Posterior cingulate gyrus (tissue), 11 donors: ENCODE measurements at places on chromosomes 1 and 21.

- DNase-seq, result peak; percentile 55
Measured at GRCh38 chr1:2800664-2801045, 838 bp downstream of the TTC34 start.

- DNase-seq, result no peak
Measured at GRCh38 chr1:77057994-77058585, 161.1 kb downstream of the PIGK start.

- DNase-seq, result no peak
Measured at GRCh38 chr1:7941437-7941793, 776 bp upstream of the TNFRSF9 start.

DNA sequence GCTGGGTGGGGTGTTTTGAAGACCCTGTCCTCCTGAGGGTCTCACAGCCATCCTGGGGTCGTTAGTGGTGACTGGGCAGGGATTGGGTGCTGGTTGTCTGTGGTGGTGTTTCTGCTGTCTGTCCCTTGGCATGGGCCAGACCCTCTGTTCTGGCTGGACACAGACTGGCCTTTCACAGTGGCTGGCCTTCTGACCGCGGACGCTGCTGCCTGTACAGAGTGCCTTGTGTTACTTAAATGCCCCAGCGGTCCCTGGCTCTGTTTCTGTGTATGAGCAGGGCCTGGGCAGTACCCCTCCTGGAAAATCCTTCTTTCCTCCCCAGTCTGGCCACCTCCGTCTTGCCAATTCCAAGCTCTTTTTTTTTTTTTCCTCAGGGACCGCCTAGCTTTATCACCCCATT lies 50.9 kb downstream of the SH3BGR start:
- peak; percentile 46 for DNase-seq

DNA sequence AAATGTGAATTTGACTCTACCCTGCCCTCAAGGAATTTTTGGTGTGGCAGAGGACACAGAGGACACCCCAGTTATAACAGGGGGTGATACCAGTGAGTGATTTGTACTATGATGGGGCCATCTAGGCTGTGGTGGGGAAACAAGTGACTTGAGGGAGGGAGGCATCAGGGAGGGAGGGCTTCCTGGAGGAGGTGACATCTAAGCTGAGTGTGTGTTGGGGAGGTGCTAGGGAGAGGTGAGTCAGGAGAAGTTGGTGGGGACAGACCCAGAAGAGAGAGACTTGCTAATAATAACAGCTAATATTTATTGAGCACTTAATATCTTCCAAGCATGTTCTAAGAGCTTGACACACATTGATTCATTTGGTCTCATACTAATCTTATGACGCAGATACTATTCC lies 19.9 kb upstream of the TTC4 start:
- DNase-seq, result no peak

DNA sequence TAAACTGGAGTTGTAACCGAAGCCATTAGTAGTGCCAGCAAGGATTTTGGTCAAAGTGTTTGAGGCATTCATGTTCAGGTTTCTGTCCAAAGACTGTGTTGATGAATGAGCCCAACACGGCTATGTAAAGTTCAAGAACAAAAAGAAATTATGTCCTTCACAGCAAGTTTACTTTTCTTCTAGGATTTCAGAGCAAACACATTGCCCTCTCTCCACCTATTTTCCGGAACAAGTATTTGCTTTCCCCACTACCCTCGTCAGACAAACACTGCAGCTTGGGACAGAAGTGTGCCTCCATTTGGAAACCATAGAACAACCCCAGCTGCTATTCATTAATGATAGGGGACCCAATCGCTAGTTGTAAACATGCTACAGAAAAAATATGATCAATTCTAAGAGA lies 151.4 kb upstream of the C1orf105 start:
- DNase-seq, result no peak

- no peak for DNase-seq
Measured at GRCh38 chr1:94714552-94714951, 105.6 kb upstream of the SLC44A3 start.

- no peak for DNase-seq
Measured at GRCh38 chr1:228452194-228453021, 34.8 kb upstream of the RNF187 start.

DNA sequence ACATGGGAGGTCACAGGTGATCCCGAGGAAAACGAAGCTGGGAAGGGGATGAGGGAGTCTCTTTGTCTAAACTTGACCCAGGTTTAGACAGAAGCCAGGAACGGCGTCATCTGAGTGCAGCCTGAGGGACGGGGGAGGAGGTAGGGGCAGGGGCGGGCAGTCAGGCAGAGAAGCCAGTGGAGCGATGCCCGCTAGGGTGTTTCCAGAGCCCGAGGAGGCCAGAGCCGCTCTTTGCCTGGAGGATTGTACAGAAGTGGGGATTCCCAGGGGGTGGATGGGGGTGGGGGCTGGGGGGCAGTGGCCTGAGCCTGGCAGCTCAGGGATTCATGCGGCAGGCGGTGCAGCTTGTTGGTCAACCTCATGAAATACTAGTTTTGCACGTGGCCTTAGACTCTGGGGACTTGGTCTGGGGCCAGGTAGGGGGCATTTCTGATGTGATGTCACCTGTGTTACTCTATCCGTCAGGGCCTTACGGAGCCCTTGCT lies 58.4 kb downstream of the VPS26C start:
- DNase-seq, result no peak

- no peak for DNase-seq
Measured at GRCh38 chr1:235403593-235403992, 36.4 kb downstream of the TBCE start.

DNA sequence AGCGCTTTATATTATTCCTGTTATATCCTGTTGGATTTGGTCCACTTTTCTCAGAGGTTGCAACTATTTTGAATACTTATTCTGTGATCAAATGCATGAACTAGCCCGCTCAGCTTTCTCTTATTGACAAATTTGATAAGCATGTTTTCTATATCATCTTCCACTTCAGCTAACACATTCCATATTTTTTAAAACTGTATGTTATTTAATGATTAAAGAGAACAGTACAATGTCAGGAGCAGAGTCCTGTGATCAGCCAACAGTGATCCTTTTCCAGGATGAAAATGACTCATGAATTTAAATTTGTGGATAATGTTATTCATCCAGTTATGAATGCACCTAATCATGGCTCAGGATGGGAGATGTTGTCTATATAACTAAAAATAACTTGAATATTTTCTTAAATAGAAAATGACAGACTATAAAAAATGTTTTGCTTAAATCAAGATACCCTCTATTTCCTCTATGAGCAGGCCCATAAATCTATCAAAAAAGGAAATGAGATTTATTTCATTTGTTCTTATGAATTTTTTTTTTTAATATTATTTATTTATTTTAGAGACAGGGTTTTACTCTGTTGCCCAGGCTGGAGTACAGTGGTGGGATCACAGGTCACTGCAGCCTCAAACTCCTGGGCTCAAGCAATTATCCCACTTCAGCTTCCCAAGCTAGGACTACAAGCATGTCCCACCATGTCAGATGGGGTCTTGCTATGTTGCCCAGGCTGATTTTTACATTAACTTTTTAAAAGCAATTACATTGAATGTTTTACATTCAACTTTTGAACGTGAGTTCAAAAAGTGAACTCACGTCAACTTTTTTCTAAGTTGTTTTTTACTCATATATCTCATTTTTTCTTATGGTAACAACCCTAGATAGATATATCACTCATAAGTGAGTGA lies 12.5 kb downstream of the BPNT1 start:
- no peak for DNase-seq

DNA sequence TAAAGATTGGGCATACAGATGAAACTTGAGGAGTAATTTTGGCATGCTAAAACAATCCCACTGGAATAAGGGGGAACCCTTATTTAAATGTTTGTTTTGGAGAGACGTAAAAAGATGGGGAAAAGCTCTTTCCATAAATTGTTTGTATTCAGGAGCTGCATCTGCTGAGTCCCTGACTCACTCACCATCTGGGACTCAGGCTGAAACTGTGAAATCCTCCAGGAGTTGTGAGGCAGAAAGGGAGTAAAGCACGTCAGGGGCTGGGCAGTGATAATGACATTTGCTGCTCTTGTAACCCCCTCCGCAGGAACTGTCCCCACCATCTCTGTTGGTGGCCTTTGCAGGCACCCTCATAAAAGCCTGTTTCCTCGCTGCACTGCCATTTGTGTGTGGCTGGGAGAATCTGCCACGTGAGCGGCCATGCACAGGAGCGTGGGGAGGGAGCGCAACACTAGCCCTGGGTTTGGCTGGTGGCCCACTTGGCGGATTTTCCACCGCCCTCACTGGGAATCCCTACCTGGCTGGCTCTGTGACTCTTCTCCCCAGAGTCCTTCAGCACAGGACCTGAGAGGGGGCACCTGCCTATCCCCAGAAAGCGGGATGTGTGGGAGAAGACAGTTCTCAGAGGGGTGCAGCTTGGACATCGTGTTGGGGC lies 45.3 kb downstream of the ZSCAN20 start:
- peak; percentile 59 for DNase-seq

- DNase-seq, result no peak
Measured at GRCh38 chr1:178912597-178912996, 41.7 kb upstream of the ANGPTL1 start.

GRCh38 chr21:32525282-32525681 lies 60.0 kb downstream of the TCP10L start:
- DNase-seq, result peak; percentile 70

- DNase-seq, result no peak
Measured at GRCh38 chr1:179190861-179191260, 38.6 kb downstream of the ABL2 start.

GRCh38 chr1:1366699-1367066 lies 8.3 kb downstream of the AURKAIP1 start:
- DNase-seq, result no peak

- no peak for DNase-seq
Measured at GRCh38 chr1:93537396-93537795, 89.5 kb downstream of the FNBP1L start.

DNA sequence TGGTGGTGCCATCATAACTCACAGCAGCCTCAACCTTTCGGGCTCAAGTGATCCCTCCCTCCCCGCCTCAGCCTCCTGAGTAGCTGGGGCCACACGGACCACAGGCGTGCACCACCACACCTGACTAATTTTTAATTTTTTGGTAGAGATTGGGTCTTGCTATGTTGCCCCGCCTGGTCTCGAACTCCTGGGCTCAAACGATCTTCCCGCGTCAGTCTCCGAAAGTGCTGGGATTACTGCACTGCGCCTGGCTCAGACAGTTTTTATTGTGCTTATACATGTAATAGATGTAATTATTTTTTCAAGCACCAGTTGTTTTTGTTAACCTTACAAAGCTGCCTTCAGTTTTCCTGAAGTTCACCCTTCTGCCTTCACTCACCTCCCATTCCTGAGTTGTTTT lies 38.0 kb upstream of the HMGN1 start:
- DNase-seq, result no peak

DNA sequence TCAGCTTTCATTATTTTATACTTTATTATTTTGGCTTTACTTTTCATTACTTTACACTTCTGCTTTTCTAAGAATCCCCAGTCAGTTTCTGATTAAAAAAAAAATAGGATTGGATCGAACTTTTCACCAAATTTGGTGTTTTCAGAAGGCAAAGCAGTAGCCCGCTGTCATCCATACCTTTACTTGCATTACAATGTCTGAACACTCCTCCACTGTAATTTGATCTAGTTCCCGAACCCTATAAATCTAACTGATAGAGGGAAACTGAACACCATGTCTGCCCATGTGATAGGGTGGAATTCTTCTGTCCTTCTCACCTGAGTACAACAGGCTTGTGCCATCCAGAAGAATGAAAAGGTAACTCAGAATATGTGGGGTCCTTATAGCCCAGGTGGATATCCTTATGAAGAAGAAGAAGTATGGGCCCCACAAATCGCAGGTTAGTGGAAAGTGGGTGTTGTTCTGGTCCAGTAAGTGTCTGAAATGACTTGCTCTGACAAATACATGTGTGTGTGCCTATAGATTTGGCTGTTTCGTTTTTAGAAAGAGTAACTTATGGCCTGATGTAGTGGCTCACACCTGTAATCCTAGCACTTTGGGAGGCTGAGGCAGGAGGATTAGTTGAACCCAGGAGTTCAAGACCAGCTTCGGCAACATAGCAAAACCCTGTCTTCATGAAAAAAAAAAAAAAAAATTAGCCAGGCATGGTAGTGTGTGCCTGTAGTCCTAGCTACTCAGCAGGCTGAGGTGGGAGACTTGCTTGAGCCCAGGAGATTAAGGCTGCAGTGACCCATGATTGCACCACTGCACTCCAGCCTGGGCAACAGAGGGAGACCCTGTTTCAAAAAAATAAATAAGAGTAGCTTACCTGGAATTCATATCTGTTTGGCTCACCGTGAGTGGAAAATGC lies 26.6 kb upstream of the CDC14A start:
- DNase-seq, result no peak

DNA sequence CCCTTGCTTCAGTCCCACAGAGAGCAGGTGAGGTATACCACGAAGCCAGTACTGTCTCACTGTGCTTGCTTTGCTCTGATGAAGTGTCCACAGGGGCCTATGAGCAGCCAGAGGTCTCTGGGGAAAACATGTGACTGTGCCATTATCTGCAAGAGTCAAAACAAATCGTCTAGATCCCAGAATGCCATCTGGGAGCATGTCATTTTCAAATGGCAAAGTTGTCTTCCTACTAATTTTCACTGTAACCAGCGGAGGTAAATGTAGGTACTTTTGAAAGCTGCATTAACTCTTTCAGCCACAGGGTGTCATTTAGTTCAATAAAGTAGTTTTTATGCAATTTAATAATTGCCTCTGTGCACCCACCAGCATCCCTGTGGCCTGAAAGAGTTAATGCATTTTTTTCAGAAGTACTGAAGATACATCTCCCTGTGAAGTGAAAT lies 173.6 kb upstream of the SGIP1 start:
- DNase-seq, result no peak

- DNase-seq, result no peak
Measured at GRCh38 chr1:161747801-161748200, 1.8 kb upstream of the DUSP12 start.

- DNase-seq, result no peak
Measured at GRCh38 chr1:19009882-19010321, 53.4 kb upstream of the IFFO2 start.

- no peak for DNase-seq
Measured at GRCh38 chr1:174964972-174965361, 34.8 kb upstream of the CACYBP start.

DNA sequence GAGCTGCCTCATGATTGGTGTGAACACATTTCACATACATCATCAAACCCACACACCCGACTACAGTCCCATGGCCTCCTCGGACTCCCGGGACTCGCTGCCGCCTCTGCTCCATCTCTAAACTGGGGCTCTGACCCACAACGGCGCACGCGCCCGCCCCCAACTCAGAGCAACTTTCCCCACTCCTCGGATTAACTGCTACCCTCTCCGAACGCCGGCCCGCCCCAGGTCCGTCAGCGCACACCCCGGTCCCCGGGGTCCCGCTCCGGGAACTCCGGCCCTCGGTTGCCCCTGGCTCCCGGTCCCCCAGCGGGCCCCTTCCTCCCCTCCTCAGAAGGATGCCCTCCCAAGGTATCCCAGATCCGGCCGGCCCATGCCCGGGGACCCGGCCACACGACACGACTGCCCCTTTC lies 740 bp downstream of the DSTYK start:
- DNase-seq, result no peak

GRCh38 chr1:24695202-24695974 lies 49.9 kb upstream of the CLIC4 start:
- DNase-seq, result no peak

GRCh38 chr1:198641501-198641900 lies 2.7 kb downstream of the PTPRC start:
- DNase-seq, result no peak
